ENCODE measurements at places on chromosomes 7 and 10. TPM values are rescaled to one million over a fixed set of nuclear protein-coding genes. Genes with fewer than 3 reads are reported as not detected.

Gene FAM200A
- 10.9 TPM for total RNA-seq

Gene AKR1C8
- total RNA-seq: not detected

Gene RPEL1
- total RNA-seq: not detected

Gene ZP3
- total RNA-seq: not detected

Gene A1CF
- total RNA-seq: not detected

Gene DYNC1I1
- total RNA-seq: 0.79 TPM

Gene IFIT5
- total RNA-seq: 12.9 TPM

Gene ITIH5
- not detected for total RNA-seq

Gene EEF1AKMT2
- total RNA-seq: 21.9 TPM

Gene CAMK2B
- total RNA-seq: 2.4 TPM

Gene DEPP1
- 0.50 TPM for total RNA-seq

Gene HOXA1
- total RNA-seq: 3.5 TPM

Gene HGF
- total RNA-seq: 0.05 TPM

Gene ABCA13
- total RNA-seq: 0.75 TPM

Gene RBM48
- 13.6 TPM for total RNA-seq

Gene ATG9B
- 8.0 TPM for total RNA-seq

Gene TMEM196
- 0.55 TPM for total RNA-seq

Gene TAF3
- 11.8 TPM for total RNA-seq

Gene AKR1D1
- not detected for total RNA-seq

Gene FAM241B
- 11.6 TPM for total RNA-seq

Gene GLI3
- total RNA-seq: 141 TPM

Gene WASL
- total RNA-seq: 32.5 TPM

Gene ARID5B
- 10.1 TPM for total RNA-seq

Gene CYP3A4
- not detected for total RNA-seq

Gene MSS51
- total RNA-seq: 2.1 TPM

Gene PMS2
- total RNA-seq: 20.3 TPM

Gene TAS2R40
- total RNA-seq: not detected

Gene TACC2
- total RNA-seq: 52.6 TPM

Gene ASZ1
- total RNA-seq: not detected

Gene INSYN2A
- 0.09 TPM for total RNA-seq

Gene PPP1R17
- 1.2 TPM for total RNA-seq

Gene WEE2
- total RNA-seq: not detected

Gene VAX1
- total RNA-seq: 0.23 TPM

Gene TMEM213
- total RNA-seq: not detected

Gene ASB10
- total RNA-seq: not detected

Gene SPAM1
- total RNA-seq: not detected

Gene NPTX2
- 15.9 TPM for total RNA-seq

Gene PKD2L1
- not detected for total RNA-seq

Gene C10orf53
- not detected for total RNA-seq

Gene ATOH7
- total RNA-seq: 0.20 TPM

Gene ICA1
- total RNA-seq: 3.5 TPM

Gene SAP25
- 3.4 TPM for total RNA-seq

Gene NUTM2A
- total RNA-seq: 3.7 TPM

Gene SPDYE16
- 0.35 TPM for total RNA-seq

Gene CYP2E1
- 0.49 TPM for total RNA-seq

Gene EMX2
- total RNA-seq: 1.1 TPM

Gene CCDC3
- total RNA-seq: 6.4 TPM

Gene ZNF488
- total RNA-seq: 3.2 TPM

Gene PAPOLB
- 0.23 TPM for total RNA-seq

Gene IL2RA
- total RNA-seq: not detected

Gene ACHE
- total RNA-seq: 1.7 TPM

Gene PRPS1L1
- total RNA-seq: not detected

Gene SEMA3A
- total RNA-seq: 21.7 TPM

Gene LRIT1
- total RNA-seq: not detected

Gene STEAP2
- 1.6 TPM for total RNA-seq

Gene VPS26A
- total RNA-seq: 63.2 TPM

Gene ARHGEF5
- 2.7 TPM for total RNA-seq

Gene COBL
- 0.41 TPM for total RNA-seq

Gene PIK3CG
- not detected for total RNA-seq
